ENCODE measurements at places on chromosomes 2 and 18.
A peak's percentile ranks its signal among the peaks of the same experiment; 100 is the strongest.

DNA sequence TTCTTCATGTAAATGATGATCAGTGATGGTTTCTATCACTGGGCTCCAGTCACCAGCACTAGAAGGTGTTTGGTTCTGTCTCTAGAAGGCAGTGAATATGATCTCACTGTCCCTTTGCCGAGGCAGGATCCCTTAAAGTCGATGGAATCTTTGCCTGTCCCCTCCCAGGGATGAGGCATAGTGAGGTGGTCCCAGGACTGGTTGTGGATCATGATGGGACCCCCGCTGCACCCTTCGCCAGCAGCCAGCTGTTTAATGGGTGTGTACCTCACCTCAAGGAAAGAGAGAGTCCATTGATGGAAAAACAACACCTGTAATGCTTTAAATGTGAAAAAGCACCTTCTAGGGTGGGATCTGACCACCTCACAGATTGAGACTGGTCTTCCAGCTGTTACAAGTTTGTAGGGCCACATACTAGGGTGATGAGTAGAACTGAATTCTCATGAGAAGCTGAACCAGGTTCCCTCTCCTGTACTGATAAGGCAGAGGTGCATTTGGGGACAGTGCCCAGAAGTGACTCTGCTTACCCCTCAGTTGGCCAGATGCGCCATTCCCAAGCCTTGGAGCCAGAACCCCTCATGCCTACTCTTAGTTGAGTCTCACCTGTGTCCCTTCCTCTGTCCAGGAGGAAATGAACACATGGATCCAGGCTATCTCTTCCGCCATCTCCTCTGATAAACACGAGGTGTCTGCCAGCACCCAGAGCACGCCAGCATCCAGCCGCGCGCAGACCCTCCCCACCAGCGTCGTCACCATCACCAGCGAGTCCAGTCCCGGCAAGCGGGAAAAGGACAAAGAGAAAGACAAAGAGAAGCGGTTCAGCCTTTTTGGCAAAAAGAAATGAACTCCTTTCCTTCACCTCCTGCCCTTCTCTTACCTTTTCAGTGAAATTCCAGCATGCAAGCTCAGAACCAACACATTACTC, 55.5 kb upstream of the EML6 start:
- no peak for DNase-seq

DNA sequence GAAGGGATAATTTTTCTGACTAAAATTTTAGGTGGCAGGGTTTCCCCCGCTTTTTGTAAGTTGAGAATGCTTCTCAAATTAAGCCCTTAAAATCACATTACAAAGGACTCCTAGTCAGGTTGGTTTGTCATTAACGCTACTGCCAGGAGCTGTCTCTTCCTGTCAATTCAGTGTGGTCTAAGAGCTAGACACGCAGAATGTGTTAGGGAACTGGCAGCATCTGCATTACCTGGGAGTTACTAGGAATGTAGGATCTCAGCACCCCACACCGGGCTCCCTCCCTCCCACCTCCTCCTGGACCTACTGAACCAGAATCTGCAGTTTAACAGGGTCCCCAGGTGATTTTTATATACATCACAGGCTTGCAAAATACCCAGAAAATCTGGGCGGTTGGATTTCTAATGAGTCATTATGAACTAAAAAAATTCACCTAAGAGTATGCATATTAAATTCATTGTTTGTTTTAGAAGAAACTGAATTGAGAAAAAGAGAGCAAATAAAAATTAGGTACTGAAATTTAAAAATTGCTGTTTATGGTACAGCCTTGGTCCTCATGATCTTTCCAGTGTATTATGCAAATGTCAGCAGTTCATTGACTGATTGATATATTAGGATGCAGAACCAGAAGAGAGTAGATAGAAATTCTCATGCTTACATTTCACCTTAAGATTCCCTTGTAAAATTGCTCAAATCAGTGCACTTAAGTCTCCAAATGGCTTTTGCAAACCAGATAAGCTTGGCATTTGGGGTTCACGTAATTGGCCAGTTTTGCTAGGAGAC, 130.9 kb upstream of the ITGA6 start:
- no peak for DNase-seq

- no peak for DNase-seq
These were observed 33.6 kb downstream of the B3GNT7 start for GRCh38 chr2:231429152-231429551.

- DNase-seq = no peak
These were observed 44.3 kb upstream of the REL start for GRCh38 chr2:60837123-60837522.

- no peak for DNase-seq
These were observed 1665.2 kb downstream of the SUCLG1 start for GRCh38 chr2:82793711-82794435.

GRCh38 chr2:109020217-109020637, 31.2 kb upstream of the EDAR start:
- DNase-seq = no peak

- DNase-seq = no peak
These were observed 23.9 kb downstream of the PTPRM start for GRCh38 chr18:7590826-7591560.

- DNase-seq = peak; percentile 63
These were observed 1.2 kb downstream of the SEMA4C start for GRCh38 chr2:96868555-96869280.

GRCh38 chr2:186590759-186591505, 1.1 kb downstream of the ITGAV start:
- DNase-seq = peak; percentile 62

DNA sequence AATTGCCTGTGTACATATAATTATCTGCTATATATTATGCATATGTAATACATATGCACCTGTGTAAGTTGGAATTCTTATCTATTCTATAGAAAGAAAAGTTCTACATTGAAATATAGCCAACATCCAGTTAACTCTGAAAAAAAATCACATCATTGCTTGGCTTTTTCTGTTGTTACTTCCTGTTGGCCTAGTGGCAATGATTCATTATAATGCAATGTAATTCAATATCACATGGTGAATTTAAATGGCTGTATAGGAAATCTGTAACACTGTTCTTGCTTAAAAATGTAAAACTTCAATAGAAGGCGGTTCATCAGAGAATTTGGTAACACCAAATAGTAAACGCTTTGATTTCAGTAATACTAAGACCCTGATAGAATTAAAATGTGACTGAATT, 44.5 kb upstream of the MAP4K3 start:
- no peak for DNase-seq

- no peak for DNase-seq
These were observed 42.6 kb downstream of the TTR start for GRCh38 chr18:31634331-31634713.

DNA sequence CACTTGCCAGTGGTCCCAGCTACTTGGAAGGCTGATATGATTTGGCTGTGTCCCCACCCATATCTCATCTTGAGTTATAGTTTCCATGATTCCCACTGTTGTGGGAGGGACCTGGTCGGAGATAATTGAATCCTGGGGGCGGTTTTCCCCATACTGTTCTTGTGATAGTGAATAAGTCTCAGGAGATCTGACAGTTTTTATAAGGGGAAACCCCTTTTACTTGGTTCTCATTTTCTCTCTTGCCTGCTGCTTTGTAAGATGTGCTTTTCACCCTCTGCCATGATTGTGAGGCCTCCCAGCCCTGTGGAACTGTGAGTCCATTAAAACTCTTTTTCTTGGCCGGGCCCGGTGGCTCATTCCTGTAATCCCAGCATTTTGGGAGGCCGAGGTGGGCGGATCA, 265.4 kb upstream of the SPOPL start:
- DNase-seq = no peak

DNA sequence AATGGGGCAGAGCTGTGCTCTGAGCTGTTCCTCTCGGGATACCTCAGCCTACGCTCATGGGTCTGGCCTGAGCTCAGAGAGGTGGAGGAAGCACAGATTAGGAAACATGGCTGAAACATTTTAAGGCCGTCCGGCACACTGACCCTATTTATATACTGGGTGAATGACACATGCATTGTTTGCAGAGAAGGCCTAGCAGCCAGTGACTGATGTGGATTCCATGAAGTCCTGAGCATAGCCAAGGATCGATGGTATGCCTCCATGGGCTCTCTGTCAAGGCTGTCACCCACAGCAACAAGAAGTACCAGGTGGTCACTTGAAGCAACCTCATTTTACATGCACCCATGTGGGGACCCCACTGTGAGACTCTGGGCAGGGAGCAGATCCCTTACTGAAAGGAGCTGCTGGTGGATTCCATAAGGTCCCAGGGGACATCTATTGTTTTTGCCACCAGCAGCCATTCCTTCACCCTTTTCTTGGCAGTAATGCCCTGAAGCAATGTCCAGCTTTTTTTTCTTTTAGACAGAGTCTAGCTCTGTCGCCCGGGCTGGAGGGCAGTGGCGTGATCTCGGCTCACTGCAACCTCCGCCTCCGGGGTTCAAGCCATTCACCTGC, 8.4 kb downstream of the PTMA start:
- no peak for DNase-seq

GRCh38 chr2:6957910-6958615, 40.9 kb downstream of the RNF144A start:
- DNase-seq = no peak

- no peak for DNase-seq
These were observed 248.7 kb upstream of the SIX3 start for GRCh38 chr2:44692821-44693220.

DNA sequence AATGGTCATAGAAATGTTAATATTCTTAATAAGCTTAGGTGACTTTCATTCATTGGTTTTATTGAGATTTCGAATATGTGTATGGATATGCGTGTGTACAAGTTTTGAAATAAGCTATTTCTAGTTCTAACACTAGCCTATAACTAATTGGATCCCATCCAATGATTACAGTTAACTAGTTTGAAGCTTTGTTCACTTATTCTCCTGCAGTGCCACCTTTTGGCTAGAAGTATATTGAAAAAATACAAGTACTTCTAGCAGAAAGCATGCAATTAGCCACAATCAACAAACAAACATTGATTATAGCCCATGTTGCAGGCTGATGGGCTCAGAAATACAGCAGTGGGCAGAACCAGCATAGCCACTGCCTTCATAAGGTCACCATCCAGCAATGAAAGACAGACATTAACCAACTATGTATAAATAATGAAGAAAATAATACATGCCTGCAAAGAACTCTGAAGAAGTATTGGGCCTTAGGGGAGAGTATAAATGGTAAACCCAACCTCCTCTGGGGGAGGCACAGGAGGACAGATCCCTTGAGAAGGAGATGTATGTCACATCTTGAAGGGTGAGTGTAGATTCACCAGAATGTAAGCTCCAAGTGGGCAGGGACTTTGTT, 5.1 kb upstream of the PIEZO2 start:
- DNase-seq = peak; percentile 63

DNA sequence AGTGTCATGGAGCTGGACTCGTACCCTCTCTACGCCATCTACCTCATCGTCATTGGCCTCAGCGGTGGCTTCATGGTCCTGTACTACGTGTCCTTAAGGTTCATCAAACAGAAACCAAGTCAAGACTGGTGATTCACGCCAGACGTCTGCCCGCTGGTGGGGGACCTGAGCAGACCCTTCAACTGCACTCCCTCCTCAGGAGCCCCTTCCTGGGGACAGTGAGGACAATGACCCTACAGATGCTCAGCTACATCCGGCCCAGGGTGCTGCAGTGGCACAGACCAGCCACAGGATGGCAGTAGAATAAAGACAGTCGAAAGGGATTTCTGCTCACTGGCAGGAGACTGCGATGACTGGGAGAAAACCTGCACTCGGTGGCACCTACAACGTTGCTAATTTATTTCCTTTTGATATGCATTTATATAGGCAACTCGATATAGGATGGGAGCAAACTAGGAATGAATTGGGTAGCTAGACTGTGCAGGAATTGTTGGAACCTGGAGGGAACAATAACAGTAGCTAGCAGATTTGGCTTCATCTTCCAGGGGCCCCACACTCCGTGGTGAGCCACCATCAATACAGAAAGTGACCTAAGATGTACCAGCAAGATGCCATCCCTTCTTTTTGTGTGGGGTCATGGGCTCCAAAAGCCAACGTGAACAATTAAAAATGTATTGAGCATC, 39.2 kb downstream of the ABCG8 start:
- peak; percentile 68 for DNase-seq

DNA sequence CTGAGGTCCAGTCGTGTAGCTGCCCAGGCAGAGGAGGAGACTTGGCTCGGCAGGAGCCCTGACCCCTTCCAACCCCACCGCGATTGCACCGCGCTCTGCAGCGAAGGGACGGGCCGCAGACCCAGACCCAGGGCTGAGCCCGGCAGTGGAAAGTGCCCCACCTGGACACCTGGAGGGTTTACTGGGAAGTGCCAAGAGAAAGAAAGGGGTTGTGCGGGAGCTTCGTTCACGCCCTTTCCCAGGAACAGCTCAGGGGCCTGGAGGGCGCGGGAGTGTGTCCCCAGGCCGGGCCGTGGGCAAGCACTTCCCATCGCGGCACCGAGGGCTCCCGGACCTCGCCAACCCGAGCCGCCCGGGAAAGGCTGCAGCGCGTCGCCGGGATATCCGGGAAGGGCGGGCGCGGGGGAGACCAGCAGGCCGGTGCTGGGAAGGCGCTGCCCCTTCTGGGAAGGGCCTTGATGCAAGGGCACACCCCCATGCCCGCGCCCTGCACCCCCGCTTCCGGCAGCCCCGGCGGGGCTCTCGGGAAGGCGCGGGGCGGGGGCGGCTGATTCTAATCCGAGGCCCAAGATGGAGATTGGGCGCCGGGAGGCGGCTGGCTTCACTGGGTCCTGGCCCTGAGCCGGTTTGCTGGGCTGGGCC, 36.1 kb upstream of the MRPL33 start:
- no peak for DNase-seq

- DNase-seq = no peak
These were observed 1142.7 kb upstream of the SLC39A10 start for GRCh38 chr2:194514281-194514680.

GRCh38 chr2:172135446-172135845, 32.7 kb upstream of the DLX2 start:
- DNase-seq = no peak

GRCh38 chr2:64631771-64632170, 21.9 kb downstream of the SERTAD2 start:
- DNase-seq = no peak

- no peak for DNase-seq
These were observed 34.4 kb upstream of the BZW1 start for GRCh38 chr2:200777275-200777674.

DNA sequence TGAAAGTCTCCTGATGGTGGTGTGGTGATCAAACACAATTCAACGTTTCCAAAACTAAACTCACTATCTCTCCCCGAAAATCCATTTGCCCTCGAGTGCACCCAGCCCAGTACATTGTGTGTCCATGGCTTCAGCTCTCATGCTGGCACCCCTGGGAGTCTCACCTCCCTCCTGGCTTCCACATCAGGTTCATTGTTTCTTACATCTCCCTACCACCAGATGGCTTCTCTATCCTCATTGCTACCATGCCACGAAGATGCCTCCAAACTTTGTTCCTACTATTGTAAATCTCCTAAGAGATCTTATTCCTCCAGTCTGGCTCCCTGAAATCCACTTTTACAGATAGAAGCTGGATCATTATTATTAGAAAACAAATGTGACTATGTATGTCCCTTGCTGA, 197.0 kb downstream of the MYT1L start:
- no peak for DNase-seq

- DNase-seq = no peak
These were observed 100.6 kb downstream of the MYO1B start for GRCh38 chr2:191345788-191346187.

GRCh38 chr18:58536534-58537271, 92.2 kb downstream of the ALPK2 start:
- no peak for DNase-seq

- DNase-seq = peak; percentile 26
These were observed 150.1 kb downstream of the AGAP1 start for GRCh38 chr2:235643680-235644511.

GRCh38 chr2:206585335-206585734, 57.0 kb upstream of the FAM237A start:
- DNase-seq = no peak
